HT-29 (cell line): ENCODE measurements at places on chromosomes 5 and 9.

DNA sequence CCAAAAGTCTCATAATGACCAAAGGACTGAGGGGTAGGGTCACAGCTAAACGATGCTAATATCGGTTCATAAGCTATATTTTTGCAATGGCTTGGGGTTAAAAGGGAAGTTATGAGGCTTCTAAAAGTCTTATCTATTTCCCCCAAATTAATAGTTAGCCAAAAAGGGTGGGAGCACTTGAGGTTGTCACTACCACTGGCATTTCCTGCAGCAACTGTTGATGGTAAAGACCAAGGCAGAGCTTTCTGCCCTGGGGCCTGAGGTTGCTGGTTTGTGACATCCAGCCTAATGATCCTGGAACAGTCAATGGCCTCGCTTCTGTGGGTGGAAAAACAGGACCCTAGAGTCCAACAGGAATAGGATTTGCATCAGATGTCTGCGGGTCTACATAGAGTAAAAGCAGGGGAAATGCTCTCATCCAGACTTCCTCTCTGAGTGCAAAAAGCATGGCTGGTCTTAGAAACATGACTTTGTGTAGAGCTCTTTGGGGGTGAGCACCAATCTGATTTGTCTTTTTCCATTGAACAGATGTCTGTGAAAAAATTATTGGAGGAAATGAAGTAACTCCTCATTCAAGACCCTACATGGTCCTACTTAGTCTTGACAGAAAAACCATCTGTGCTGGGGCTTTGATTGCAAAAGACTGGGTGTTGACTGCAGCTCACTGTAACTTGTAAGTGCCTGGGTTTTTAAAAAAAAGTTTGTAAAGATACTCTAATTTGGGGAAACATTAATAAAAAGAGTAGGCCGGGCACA is 2.7 kb downstream of the GZMA start:
- no peak for DNase-seq

GRCh38 chr9:68925175-68925574 is 88.7 kb downstream of the PRKACG start:
- no peak for DNase-seq

GRCh38 chr9:4328723-4329122 is 28.9 kb upstream of the GLIS3 start:
- no peak for DNase-seq

GRCh38 chr5:18975624-18976023 is 1012.4 kb downstream of the CDH18 start:
- DNase-seq, result no peak

- DNase-seq, result peak; percentile 55
These were observed 9.3 kb upstream of the KIF4B start for GRCh38 chr5:155004138-155004744.
